ENCODE measurements at places on chromosomes 2 and 18.

- DNase-seq, result no peak
These were observed 16.4 kb downstream of the GALNT3 start for GRCh38 chr2:165777522-165778186.

GRCh38 chr2:181022652-181023051 is 42.2 kb downstream of the UBE2E3 start:
- no peak for DNase-seq

DNA sequence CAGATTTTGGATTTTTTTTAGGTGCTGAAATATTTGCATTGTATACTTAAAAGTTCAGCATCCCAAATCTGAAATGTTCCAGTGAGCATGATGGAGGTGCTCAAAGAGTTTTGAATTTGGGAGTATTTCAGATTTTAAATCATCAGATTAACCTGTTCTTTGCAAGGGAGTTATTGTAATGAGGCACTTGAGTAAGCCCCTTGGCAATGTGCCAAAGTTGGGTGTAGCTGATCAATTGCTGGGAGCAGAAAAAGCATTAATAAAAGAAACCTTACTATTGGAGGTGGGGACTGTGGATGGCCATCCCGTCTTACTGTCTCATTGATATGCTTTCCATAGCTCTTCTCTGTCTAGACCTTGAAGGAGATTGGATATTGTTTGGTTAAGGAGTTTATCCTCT is 28.3 kb downstream of the MALT1 start:
- DNase-seq, result no peak

GRCh38 chr2:179478771-179479170 is 214.1 kb upstream of the SESTD1 start:
- no peak for DNase-seq

DNA sequence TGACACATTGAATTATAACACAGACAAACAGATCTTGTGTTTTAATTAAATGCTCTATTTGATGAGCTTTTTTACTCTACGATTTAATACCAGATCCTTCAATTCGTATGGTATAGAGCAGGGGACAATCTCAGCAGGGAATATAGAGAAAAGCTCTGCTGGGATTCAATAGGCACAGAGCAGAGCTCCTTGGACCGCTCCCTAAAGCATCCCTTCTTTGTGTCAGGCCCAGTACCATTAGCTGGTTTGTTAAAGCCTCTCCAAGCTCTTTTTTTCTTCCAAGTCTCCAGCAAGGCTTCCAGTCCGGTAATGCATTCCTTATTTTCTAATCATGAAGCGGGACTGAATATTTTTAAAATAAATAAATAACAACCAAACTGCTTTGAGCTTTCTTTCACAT is 466.0 kb downstream of the NR4A2 start:
- DNase-seq, result no peak

DNA sequence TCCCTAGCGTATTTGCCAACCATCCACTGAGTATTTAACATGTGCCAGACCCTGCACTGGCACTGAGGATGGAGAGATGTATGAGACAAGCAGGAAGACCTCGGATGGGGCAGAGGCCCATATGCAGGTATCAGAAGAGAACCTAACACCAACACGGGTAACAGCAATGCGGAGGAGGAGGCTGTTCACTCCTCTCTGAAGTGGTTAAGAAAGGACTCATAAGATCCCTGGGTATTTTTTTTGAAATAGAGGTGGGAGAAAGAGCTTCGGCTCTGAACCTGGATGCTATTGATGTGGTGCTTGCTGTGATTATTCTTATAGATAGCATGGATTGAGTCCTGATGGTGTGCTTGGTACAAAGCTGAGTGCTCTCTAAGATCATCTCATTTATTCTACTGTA is 418.3 kb downstream of the LPIN1 start:
- no peak for DNase-seq

All from thymus (tissue), 14 donors.